A549 treated with ZK216348 at 1 μM for 4 hours (cell line): ENCODE measurements at places on chromosomes 5 and 9. TPM values are rescaled to one million over a fixed set of nuclear protein-coding genes. Genes with fewer than 3 reads are reported as not detected.

The IFNK gene
- total RNA-seq: not detected in 5 replicates

The IFNA4 gene
- total RNA-seq: not detected in 5 replicates

The IFNA13 gene
- total RNA-seq: not detected in 5 replicates

The PGM5 gene
- not detected in 5 replicates for total RNA-seq

The PCDHGA4 gene
- total RNA-seq: 0.11 to 0.23 TPM (median 0.17 TPM) in 5 replicates

The ZNF189 gene
- 7.0 to 9.9 TPM (median 7.1 TPM) in 5 replicates for total RNA-seq

The NDUFA8 gene
- total RNA-seq: 95.8 to 126 TPM (median 108 TPM) in 5 replicates

The ITK gene
- total RNA-seq: 0.17 to 0.29 TPM (median 0.26 TPM) in 3 of 5 replicates, not detected in the others

The KCNV2 gene
- not detected in 5 replicates for total RNA-seq

The DIAPH1 gene
- total RNA-seq: 91.5 to 99.5 TPM (median 94.4 TPM) in 5 replicates

The HOMER1 gene
- total RNA-seq: 2.8 to 8.7 TPM (median 5.8 TPM) in 5 replicates

The COX7C gene
- total RNA-seq: 560 to 817 TPM (median 599 TPM) in 5 replicates

The IFNA2 gene
- not detected in 5 replicates for total RNA-seq

The ATG12 gene
- 33.7 to 56.8 TPM (median 53.4 TPM) in 5 replicates for total RNA-seq

The FSTL4 gene
- total RNA-seq: 2.0 to 6.3 TPM (median 3.6 TPM) in 5 replicates

The MYO10 gene
- 40.3 to 53.4 TPM (median 43.2 TPM) in 5 replicates for total RNA-seq

The WNK2 gene
- 3.1 to 7.9 TPM (median 7.8 TPM) in 5 replicates for total RNA-seq

The IL3 gene
- not detected in 5 replicates for total RNA-seq

The SLCO6A1 gene
- total RNA-seq: not detected in 5 replicates
